Stimulated activated CD8-positive, alpha-beta memory T cell treated with anti-CD3 and anti-CD28 coated beads, Interleukin-12 subunit alpha, Interleukin-12 subunit beta, amount 100 ng/mL, for 4 hours (primary cell): ENCODE measurements at places on chromosomes 12 and 14.
A peak's percentile ranks its signal among the peaks of the same experiment; 100 is the strongest.

DNA sequence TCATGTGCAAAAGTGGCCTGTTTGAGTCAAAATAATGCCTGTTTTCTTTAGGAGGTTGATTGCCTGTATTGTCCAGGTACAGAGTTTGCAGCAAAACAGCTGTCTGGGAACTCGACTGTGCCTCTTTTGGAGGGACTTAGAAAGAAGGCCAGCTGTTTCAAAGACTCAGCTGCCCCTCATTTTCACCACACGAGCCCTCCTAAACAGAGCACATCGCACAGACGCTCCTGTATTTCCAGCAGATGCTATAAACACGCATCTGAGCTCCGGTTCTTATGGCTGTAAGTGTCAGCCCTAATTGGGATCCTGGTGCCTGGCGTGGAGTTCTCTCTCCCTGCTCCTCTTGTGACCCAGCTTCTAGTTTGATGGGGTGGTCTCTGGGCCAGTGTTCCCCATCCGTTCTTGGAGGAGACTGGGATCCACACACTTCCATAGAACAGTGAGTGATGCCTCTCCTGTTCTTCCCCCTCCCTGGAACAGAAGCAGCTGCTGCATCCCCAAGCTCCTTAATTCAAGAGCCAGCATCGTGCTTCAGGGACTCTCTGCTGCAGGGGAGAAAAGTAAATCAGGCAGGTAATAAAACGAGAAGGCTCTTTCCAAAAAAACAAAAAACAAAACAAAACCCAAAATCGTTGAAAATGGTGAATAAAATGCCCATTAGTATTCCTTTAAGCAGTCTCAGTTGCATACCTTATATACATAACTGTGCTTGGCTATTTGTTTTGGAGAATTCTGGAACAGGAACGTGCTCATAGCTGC is 269.0 kb downstream of the SLC15A4 start:
- DNase-seq = no peak

DNA sequence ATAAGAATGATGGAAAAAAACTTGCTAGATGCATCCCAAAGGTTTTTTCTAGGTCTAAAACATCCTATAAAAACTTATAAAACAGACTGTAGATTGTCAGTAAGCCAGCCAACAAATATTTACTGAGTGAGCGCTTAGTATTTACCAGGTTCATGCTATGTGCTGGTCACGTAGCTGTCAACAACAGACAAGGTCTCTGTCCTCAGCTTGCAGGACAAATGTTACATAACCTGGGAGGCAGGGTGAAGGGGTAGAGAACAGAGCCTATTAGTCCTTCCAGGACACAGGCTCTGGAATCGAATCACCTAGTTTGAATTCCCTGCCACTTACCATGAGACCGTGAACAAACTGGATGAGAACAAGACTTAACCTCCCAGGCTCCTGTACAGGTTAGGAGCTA is 6.4 kb downstream of the NFYB start:
- no peak for DNase-seq

- DNase-seq = no peak
These were observed 96.8 kb downstream of the LGR5 start for GRCh38 chr12:71536279-71536938.

- DNase-seq = no peak
These were observed 18.1 kb upstream of the PPP1R1A start for GRCh38 chr12:54606556-54606955.

DNA sequence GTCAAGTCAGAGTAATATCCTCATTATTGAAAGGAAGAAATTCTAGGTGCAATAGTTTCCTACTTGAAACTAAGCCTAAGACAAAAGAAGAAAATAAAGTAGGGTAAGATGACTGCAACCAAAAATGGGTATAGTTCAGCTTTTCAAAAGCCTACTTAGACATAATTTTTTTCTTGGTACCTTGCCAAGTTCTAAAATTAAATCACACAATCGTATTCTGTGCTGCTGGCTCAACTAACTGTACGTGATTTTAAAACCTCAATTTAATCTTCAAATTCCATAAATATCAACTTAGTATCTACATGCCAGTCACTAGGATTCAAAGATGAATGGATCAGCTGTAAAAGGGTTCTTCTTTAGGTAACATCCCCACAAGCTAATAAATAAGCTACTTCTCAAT is 56.9 kb downstream of the SCAF11 start:
- DNase-seq = no peak

GRCh38 chr12:3288690-3289089 is 202.3 kb upstream of the PRMT8 start:
- DNase-seq = no peak

DNA sequence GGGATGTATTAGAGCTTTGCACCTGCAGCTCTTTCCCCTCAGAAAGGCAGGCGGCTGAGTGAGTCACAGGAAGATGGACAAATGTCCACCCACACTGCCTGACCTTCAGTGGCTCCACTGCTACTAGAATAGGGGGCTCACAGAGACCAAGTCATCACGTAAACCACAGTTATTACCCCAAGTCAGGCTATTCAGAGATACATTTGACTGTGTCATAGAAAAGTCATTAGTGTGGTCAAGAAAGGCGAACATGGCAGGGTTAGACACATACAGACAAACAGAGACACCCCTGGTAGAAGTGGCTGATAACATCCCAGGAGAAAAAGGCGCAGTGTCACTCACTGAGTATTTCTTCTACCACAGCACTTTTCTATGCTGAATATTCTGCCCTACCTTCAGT is 36.0 kb downstream of the GCH1 start:
- no peak for DNase-seq

- peak; percentile 28 for DNase-seq
These were observed 818 bp upstream of the SUOX start for GRCh38 chr12:55996201-55996714.

DNA sequence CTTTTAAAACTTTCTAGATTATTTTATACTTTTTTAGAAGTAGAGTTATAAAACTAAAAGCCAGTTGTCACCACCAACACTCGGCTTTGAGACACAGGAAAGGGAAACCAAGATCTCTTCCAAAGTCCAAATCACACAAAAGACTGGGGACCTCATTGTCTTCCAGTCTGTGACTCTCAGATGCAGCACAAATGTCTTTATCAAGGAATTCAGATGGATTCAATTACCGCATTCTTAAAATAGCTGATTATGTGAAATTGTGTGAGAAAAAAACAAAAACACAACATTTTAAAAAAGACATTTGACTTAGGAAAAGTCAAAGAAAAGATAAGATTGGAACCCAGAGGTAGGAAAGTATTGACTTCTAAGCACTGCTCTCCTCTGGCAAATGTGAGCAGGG is 3.5 kb upstream of the SIX6 start:
- no peak for DNase-seq

DNA sequence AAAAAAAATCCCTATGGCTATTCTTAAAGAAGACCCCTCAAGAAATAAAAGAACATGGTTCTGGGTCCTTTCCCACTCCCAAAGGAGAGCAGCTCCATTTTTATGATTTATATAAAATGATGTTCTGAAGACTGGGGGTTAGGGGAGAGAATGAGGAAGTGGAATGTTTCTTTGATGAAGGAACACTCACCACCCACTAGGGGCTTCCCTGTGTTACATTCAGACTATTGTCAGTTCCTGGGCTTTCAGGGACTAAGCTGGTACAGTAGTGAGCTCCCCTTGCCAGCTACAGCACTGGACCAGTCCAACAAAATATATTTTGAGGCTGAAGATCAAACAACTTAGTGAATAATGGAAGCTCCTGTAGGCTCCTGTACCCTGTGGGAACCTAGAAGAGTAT is 98.9 kb downstream of the HMGA2 start:
- no peak for DNase-seq

GRCh38 chr14:68977180-68977717 is 1.9 kb downstream of the ACTN1 start:
- no peak for DNase-seq

DNA sequence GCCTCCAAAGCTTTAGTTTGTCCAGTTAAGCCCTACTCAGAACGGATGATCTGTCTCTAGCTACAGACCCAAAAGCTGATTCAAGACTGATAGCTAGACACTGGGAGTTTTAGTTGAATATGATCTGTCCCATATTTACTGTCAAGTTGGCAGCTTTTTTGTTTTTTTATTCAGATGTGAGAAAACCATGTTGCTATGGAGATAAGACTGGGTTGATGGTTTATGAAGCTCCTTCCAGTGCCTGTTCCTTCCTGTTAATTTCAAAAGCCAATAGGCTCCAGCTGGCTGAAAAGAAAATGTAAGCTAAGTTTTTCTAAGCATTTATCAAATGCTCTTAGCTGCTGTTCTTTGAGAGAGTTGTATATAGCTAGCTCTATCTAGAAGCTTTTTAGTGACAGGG is 4.7 kb downstream of the DYNLL1 start:
- DNase-seq = no peak

DNA sequence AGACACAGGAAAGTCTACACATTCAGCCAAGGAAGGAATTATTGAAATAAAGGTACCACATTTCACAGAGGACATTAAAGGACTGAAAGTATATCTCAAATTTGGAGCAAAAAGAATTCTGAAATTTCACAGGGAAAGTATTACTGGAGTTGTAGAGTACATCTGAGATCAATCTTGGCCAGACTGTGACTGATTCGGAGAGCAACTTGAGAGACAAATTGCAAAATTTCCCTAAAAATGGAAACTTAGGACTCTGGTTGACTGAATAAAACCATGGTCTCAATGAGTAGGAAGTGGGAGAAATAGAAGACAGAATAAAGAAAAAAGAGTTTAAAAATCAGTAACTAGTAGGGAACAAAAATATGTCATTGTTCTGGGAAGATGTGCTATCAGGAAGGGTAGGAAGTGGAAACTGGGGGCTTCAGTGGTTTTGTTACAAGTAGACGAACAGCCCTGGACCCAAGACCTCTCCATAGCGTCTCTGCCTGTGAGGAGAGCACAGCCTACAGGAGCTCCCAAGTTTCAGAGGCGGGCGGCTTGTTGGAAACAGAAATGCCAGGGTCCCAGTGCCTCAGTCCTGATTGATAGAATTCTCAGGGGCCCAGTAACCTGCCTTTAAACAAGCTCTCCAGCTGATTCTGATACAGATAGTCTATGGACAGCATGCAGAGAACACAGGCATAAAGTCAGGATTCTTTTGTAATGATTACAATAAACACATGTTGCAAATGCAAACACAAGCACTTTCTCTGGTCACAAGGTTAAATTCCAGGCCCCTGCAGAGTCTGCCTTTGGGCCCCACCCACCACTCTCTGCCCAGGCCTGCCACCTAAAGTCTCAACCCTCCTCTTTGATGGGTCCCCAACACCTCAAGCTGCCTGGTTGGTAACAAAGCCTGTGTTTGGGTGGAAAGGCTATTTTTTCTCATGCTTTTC is 63.1 kb downstream of the BBS10 start:
- no peak for DNase-seq

DNA sequence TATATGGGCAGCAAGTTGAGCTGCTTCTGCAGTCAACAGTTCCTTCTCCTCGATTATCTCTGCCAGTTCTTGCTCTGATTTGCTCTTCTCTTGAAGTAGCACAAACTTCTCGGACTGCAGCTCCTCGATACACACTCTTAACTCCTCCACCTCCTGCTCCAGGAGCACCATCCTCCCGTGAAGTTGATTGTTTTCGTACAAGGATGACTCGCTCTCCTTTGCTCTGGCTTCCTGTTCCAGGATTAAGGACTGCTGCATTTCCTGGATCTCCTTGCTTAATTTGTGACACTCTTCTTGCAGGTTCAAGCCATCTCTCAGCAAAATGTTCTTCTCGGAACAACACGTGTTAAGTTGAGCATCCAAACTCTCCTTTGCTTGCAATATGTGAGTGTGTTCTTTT is 56.2 kb upstream of the VPS33A start:
- no peak for DNase-seq

- no peak for DNase-seq
These were observed 84.9 kb upstream of the PWP1 start for GRCh38 chr12:107600581-107601144.

- DNase-seq = no peak
These were observed 233.8 kb upstream of the GARIN6 start for GRCh38 chr12:99413751-99414150.

DNA sequence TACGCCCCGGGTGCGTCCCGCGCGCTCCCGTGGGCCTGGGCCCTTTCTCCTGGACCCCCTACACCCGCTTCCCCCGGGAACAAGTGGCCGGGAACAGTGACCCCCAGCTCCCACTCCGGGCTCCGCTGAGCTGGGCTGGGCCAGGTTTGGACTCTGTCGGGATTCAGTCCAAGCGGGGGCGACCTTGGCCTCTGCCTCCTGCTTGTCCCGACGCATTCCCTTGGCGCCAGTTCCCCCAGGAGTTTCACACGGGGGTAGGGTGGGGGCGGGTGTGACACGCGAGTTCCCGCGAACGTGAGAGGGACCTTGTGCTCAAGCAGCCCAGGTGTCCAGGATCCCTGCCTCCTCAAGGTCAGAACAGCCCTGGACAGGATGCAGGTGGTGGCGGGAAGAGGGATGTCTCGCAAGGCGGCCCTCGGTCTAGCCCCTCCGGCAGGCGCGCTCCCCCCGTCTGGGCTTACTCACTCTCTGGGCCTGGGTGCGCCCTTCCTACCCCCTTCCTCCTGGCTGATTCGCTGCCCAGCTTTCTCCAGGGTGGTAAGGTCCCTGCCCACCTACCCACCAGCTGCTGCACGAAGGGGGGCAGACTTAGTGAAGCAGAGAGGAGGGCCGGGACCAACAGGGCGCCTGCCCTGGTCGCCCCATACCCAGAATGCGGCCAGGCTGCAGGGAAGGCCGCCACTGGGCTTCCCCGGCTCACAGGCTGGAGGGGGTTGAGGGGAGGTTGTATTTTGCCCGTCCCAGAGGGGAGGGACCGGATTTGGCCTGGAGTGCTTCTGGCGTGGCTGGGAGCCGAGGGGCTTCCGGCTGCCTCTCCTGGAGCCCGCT is 862 bp downstream of the CRIP2 start:
- DNase-seq = no peak

DNA sequence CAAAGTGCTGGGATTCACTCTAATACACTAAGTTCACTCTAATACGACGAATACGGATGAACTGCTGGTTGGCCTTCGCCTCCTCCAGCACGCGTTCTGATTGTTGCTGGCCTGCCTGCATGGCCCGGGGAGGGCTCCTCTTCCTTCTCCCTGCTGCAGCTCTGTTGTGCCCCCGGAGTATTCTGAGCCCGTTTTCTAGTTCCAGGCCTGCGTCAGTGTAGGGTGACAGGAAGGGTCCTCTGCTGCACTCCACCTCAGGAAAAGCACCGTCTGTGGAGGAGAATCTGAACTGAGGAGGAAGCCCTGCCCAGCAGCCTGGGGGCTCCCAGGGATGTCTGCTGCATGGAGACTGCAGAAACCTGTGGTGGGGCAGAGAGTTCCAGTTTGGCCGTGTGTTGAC is 44.4 kb downstream of the DDX51 start:
- DNase-seq = no peak

- peak; percentile 11 for DNase-seq
These were observed 633 bp downstream of the STX2 start for GRCh38 chr12:130838284-130838950.

- DNase-seq = no peak
These were observed 15.6 kb downstream of the CIPC start for GRCh38 chr14:77113644-77114043.

- DNase-seq = no peak
These were observed 14.3 kb downstream of the TBX3 start for GRCh38 chr12:114669401-114670290.
